Activated CD4-positive, alpha-beta T cell treated with anti-CD3 and anti-CD28 coated beads, Interleukin-2, amount 10 ng/mL, durations not matched to agents 24 days and 14 days (primary cell): ENCODE measurements at places on chromosomes 6 and 20. TPM values are rescaled to one million over a fixed set of nuclear protein-coding genes. Genes with fewer than 3 reads are reported as not detected.

Gene TNFRSF6B
- total RNA-seq: not detected in 2 replicates

Gene OPRM1
- total RNA-seq: not detected in 2 replicates

Gene CLVS2
- total RNA-seq: not detected in 2 replicates

Gene TAF4
- total RNA-seq: 25.6 and 26.6 TPM in 2 replicates

Gene HLA-A
- 1,449 and 1,452 TPM in 2 replicates for total RNA-seq

Gene FRK
- not detected in 2 replicates for total RNA-seq

Gene TAGAP
- 183 and 187 TPM in 2 replicates for total RNA-seq

Gene NMBR
- not detected in 2 replicates for total RNA-seq

Gene MUC21
- total RNA-seq: not detected in 2 replicates

Gene SNAP91
- not detected in 2 replicates for total RNA-seq

Gene ABRACL
- total RNA-seq: 131 and 134 TPM in 2 replicates

Gene AKAP12
- 1.0 and 1.1 TPM in 2 replicates for total RNA-seq

Gene NOL7
- total RNA-seq: 103 and 104 TPM in 2 replicates

Gene SMLR1
- total RNA-seq: not detected in 2 replicates

Gene APOM
- total RNA-seq: 2.5 and 3.4 TPM in 2 replicates

Gene CALHM6
- total RNA-seq: 24.8 and 30.7 TPM in 2 replicates

Gene TINAG
- total RNA-seq: not detected in 2 replicates

Gene OR12D3
- not detected in 2 replicates for total RNA-seq
